ENCODE measurements at places on chromosomes 7 and 10.

DNA sequence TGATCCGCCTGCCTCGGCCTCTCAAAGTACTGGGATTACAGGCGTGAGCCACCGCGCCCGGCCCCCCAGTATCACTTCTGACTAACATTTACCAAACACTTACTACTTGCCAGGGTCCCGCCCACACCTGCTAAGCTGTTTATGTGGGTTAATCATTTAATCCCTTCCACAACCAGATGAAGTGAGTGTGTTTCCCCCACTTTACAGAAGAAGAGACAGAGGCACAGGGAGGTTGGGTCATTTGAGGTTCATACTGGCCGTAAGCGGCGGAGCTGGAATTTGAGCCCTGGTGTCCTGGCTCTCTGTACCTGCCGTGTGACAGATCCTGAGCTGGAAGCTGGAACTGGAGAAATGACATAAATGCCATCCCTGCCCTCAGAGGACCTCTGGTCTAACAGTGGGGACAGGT, 15.1 kb upstream of the VPS37D start:
- no peak for DNase-seq

GRCh38 chr7:39951226-39952194, 1.5 kb downstream of the CDK13 start:
- DNase-seq = peak; percentile 52

- DNase-seq = no peak
These were observed 10.0 kb upstream of the SPOCK2 start for GRCh38 chr10:72098301-72098835.

GRCh38 chr10:92156874-92157773, 133.8 kb downstream of the CPEB3 start:
- DNase-seq = peak; percentile 39
